CD8-positive, alpha-beta T cell (primary cell): ENCODE measurements at places on chromosomes 11 and 22.

- no peak for DNase-seq
Measured at GRCh38 chr11:45156741-45157140, 10.3 kb downstream of the PRDM11 start.

- no peak for DNase-seq
Measured at GRCh38 chr11:33959855-33960400, 68.1 kb upstream of the LMO2 start.

GRCh38 chr11:103370076-103370475 lies 260.9 kb downstream of the DYNC2H1 start:
- no peak for DNase-seq

DNA sequence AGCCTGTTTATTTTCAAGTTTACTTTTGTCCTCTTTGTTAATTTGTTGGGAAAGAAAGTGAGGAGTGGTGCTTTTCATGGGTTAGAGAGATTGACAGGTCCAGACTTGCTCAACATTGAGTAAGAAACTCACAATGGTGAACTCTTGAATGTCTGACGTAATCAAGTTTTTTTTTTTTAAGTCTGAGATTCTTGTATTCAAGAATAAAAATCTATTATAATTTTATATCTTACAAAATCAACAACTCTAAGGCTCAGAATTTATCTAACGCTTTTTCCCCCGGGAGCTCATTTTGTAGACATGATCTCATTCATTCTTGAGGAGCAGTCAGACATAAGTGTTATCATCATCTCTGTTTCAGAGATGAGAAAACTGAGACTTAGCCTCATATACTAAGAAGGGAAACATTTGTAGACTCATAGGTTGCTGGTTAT lies 39.1 kb upstream of the SPTBN2 start:
- DNase-seq, result no peak

- DNase-seq, result no peak
Measured at GRCh38 chr11:65152122-65152521, 17.8 kb upstream of the SYVN1 start.

DNA sequence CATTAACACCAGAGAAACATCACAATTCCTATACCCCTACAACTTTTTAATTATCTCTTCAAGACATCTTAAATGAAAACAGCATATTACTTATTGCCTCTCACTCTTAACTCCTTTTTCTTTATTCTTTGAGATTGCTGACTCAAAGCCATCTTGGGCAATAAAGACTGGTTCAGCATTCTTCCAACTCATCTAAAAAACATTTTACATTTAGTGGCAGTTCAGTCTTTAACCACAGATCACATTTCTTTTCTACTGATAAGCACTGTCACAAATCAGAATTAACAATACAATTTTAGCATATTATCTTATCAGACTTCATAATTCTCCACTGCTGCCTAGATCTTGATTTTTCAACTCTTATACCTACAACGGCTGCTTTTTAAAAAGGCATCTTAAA lies 34.0 kb downstream of the SIK3 start:
- no peak for DNase-seq

DNA sequence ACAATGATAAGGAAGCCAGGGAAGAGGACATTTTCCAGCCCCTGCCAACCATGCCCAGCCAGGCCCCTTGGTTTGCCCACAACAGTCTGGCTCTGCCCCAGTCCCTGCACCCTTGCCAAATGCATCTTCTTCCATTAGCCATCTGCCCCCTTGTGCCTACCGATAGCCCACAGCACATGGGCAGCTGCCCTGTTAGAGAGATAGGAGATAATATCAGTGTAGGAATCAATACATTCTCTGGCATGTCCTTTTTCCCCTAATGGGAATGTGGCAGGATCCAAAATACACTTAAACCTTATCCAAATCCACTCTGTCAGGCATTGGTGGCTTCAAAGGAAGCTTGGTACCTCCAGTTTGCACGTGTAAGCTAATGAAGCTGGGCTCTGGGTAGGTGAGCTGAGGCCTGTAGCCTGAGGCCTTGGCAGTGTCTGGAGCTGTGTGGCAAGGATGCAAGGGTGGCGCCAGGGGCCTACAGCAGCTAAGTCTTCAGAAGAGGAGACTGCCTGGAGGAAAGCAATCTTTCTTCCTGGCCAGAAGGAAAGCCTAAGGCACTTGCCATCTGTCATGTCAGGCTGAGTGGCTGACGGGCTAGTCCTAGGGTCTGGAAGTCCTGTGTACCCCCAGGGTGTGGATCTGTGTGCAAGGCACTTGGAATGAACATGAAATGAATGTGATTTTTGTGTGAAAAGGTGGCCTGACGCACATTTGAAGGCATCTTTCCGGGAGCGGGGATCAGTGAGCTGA lies 164.2 kb upstream of the TBCEL start:
- no peak for DNase-seq

DNA sequence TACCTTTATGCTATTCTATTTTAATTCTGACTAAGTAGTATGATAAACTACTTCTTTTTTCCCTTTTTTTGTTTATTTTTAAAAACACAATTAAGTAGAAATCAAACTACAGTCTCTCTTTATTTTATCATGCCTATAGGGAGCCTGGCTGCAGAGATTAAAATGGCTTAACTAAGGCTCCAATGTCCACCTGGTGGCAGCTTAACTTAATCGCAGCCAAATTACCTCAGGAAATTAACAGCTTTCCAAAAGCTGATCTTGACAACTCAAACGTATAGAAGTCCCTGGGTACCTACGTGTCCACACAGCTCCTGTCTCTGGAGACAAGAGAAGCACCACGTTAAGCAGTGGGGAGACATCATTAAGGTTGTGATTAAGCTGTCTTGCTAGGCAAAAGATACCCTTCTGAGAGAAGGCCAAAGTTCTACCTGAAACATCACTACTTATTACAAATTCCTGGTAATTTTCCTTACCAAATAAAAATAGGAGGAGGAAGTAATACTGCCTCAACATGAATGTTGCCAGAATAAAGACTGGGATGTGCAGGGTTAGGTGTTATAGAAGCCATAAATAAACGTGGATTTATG lies 63.2 kb upstream of the SNX19 start:
- DNase-seq, result no peak

- no peak for DNase-seq
Measured at GRCh38 chr11:20912065-20912821, 242.9 kb downstream of the NELL1 start.

GRCh38 chr11:3613998-3614741 lies 27.6 kb downstream of the ART5 start:
- no peak for DNase-seq

GRCh38 chr11:64457416-64458010 lies 98.6 kb downstream of the RPS6KA4 start:
- DNase-seq, result no peak

DNA sequence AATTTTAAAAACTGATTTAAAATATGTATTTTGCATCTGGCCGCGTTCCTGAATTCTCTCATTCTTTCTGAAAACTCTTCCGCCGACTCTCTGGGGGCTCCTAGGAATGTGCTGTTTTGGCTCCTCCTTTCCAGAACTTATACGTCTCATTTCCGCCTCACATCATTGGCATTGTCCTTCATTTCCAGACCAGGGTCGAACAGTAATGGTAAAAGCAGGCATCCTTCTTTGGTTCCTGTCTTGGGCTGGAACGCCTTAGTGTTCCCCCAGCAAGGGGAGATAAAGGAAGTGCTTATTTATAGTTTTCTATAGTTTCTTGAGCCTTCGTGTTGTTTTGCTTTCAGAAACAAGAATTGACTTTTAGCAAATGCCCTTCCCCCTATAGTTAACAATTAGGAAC lies 10.9 kb upstream of the TNNT3 start:
- DNase-seq, result no peak

GRCh38 chr11:110479108-110480101 lies 49.7 kb downstream of the FDX1 start:
- peak; percentile 30 for DNase-seq

DNA sequence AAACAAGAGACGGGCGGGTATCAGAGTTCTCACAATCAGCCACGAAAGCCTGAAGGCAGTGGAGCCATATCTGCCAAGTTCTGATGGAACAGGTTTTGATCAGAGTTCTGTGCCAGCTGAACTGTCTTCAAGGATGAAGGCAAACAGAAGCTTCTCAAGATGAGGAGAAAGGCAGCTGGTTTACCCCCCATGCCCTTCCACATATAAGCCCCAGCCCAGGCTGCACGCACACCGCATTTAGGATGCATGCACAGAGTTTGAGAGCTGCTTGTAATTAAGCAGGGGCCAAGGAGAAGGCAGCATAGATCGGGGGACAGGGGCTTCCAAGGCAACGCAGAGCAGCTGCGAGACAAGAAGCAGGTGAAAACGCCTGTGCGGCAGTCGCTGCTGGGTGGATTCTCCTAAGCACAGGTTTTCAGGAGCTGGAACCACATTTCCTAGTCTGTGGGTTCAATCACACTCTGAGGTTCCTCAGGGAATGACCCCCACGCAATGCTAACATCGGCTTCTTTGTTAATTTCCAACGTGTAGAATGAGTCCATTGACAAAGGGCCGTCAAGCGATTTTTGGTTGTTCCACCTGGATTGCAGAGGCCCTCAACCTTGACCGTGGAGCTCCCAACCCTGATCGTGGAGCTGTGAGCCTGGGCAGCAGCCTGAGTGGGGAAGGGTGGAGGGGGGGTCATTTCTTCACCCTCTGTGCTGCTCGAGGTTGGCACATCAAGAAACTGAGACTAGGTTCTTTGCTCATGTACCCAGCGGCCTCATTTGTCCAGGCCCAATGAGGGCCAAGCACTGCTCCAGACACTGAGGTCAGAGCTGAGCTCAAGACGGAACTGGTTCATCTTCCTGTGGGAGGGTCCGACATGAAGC lies 81.7 kb upstream of the SHISAL1 start:
- DNase-seq, result no peak

- no peak for DNase-seq
Measured at GRCh38 chr11:20160425-20161229, at the start of gene DBX1. Gene DBX1, minus strand, starts transcription at chr11:20160475. Its CDS starts 151 bp downstream, at chr11:20160324.

GRCh38 chr22:23179381-23180299 lies 669 bp upstream of the BCR start:
- peak; percentile 31 for DNase-seq

- no peak for DNase-seq
Measured at GRCh38 chr11:126573325-126573978, 218.0 kb downstream of the ST3GAL4 start.

DNA sequence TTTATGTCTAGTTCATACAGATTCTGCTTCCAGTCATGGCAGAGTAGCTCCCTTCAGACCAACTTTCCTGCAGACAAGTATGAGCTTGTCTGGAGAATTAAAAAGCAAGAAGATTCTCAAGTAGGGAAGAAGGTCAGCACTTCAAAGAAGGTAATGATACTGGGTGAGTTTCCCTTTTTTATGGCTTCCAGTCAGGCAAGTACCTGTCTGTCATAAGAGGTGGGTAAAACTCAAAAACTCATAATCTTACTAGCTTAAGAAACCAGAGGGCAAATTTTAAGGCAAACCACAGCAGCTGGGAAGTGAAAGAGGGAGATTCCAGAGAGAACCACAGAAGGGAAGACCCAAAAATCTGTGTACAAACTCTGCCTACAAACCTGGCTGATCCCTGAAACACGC lies 54.2 kb downstream of the DENND5A start:
- no peak for DNase-seq

DNA sequence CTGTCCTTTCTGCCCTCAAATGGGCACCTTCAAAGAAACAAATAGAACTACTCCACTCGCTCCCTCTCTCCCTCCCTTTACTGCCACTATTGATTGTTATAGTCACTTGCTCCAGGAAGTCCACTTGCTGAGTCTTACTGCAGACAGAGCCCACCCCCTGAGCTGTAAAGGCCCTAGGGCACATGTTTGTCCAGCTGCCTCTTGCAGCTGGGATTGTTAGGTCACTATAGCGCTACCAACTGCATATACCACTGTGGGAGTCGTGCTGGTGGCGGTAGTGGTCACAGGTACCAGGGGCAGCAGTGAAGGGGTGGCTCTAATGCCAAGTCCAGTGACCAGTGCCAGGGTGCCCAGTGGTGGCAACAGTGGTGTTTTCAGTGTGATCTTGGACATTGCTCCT lies 4.4 kb upstream of the SREBF2 start:
- no peak for DNase-seq

DNA sequence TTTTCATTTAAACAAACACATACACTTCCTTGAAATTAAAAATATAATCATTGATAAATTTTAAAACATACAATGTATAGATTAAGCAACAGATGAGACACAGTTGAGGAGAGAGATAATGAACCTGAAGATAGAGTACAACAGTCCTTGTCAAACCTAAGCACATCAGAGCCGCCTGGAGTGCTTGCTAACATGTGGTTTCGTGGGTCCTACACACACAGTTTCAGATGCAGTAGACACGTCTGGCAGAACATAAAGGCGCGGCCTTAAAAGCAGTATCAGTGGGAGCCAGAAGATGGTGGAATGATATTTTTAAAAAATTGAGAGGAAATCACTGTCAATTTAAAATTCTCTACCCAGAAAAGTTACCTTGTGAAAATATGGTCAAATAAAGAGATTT lies 134.4 kb downstream of the MPPED1 start:
- DNase-seq, result no peak

GRCh38 chr11:120509346-120510053 lies 2.0 kb upstream of the GRIK4 start:
- no peak for DNase-seq
